ENCODE measurements at places on chromosomes 12 and 14.

DNA sequence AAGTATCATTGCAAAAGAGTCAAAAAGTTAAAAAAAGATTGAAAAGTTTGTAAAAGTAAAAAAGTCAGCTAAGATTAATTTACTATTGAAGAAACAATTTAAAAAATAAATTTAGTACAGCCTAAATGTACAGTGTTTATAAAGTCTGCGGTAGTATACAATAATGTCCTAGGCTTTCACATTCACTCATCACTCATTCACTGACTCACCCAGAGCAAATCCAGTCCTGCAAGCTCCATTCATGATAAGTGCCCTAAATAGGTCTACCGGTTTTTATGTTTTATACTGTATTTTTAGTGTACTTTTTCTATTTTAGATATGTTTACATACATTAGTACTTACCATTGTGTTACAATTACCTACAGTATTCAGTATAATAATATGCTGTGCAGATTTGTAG is 43.9 kb upstream of the ABCC9 start:
- no peak for DNase-seq

GRCh38 chr12:127559349-127560040 is 707.5 kb upstream of the TMEM132C start:
- no peak for DNase-seq

DNA sequence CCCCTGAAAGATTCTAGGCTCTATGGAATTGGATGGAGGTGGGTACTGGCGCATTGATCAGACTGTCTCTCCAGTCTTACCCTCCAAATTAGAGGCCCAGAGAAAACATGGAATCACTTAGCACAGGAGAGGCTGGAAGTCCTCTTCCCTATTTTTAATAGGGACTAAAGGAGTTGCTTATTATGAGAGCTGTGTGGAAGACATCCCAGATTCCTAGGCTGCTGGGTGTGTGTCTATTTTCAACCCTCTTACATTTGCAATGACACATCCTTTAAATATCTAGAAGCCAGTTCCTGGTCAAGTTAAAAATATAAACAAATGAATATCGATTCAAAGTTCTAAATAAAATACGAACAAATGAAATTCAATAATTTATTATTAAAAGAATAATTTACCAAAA is 58.3 kb upstream of the ARID2 start:
- no peak for DNase-seq

DNA sequence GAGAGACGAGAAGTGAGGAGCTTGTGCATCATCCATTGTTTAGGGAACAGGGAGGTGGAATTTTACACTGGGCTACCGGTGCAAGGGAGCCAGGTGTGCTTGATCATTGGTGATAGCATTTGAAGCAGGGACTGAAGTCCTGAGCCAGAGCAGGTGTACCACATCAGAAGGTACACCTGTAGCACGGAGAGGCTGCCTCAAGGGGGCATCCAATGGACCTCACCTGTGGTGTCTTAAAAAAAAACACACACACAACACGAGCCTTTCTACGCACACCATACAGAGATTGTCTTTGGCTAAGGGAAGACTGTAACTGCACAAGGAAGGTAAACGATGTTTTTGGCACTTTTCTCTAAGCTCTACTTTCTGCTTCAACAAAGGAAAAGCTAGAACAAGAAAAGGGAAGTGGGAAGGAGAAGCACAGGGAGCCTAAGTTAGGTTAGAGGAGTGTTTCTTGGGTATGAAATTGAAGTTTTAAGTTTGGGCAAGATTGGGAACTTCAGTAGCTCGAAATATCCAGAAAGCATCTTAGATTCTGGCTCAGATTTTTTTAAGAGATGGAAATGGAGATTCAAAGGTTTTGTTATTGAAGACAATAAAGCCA is 334.3 kb upstream of the FBXO33 start:
- no peak for DNase-seq

Data from left forelimb (tissue), 1 donor.